Endodermal cell (in vitro differentiated cells): ENCODE measurements at places on chromosomes 5 and 9. TPM values are rescaled to one million over a fixed set of nuclear protein-coding genes. Genes with fewer than 3 reads are reported as not detected.

GRCh38 chr5:115850744-115851416 lies 9.1 kb downstream of the AP3S1 start:
- H3K27me3 ChIP-seq, result no peaks in the 10 kb centered on the region
- no peaks in the 10 kb centered on the region for H3K36me3 ChIP-seq
- no peak overlapping the region for H3K27ac ChIP-seq
- no peaks in the 10 kb centered on the region for H3K4me1 ChIP-seq
- no peak overlapping the region for H3K4me3 ChIP-seq

DNA sequence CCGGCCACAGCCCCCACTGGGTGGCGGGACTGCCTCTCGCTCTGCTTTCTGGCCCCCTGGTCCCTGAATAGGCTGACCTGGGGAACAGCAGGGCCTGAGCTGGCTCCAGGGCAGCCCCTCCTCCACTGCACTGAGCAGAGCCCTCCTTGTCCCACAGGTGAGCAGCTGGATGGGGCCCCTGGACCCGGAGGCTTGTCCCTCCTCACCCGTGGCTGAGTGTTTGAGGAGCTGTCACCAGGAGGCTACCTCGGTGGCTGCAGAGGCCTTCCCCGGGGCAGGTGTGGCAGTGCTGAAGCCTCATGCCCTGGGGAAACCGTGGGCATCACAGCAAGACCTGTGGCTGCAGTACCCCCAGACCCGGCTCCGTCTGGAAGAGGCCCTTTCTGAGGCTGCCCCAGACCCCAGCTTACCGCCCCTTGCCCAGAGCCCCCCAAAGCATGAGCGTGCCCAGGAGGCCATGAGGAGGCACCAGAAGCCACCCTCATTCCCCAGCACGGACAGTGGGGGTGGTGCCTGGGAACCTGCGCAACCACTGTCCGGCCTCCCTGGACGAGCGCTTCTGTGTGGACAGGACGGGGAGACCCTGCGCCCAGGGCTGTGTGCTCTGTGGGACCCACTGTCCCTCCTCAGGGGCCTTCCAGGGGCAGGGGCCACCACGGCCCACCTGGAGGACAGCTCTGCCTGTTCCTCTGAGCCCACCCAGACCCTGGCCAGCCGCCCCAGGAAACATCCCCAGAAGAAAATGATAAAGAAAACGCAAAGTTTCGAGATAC lies 28.5 kb upstream of the LRRC14B start:
- no peaks in the 10 kb centered on the region for H3K36me3 ChIP-seq
- H3K27ac ChIP-seq, result no peak overlapping the region
- no peak overlapping the region for H3K4me3 ChIP-seq

GRCh38 chr5:158640593-158640980 lies 459.1 kb downstream of the EBF1 start:
- H3K27ac ChIP-seq, result no peak overlapping the region
- no peaks in the 10 kb centered on the region for H3K4me1 ChIP-seq
- H3K4me3 ChIP-seq, result no peak overlapping the region
- DNase-seq, result no peak
- H3K36me3 ChIP-seq, result no peaks in the 10 kb centered on the region

DNA sequence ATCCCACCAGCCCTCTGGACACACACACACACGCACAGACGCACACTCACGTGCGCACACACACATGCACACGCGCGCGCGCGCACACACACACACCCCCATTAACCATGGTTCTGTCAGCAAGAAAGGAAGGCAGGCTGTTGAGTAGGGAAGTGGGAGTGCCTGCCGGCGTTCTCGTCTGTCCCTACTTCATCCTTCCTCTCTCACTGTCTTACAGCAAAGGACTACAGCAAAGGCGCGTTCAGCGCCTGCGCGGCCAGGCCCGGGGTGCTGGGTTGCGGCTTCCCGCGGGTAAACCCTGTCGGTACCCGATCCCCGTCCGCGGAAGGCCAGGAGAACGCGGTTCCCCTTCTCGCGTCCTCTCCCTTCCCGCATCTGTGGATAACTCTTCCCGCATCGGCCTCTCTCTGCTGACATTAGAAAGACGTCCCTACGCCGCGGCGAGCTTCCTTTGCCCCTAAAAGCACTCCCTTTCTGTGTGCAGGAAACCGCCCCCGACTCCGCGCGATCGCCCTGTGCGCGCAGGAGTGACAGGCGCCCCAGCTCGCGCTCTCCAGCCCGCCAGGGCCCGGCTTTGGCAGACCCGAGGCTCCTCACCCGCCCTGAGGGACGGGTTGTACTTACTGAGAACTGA lies 219.2 kb downstream of the AGTPBP1 start:
- H3K4me1 ChIP-seq, result no peaks in the 10 kb centered on the region
- peak overlapping the region; percentile 78 for H3K4me3 ChIP-seq
- peak; percentile 88 for DNase-seq
- H3K27me3 ChIP-seq, result peaks cover 22% of the 10 kb centered on the region
- no peaks in the 10 kb centered on the region for H3K36me3 ChIP-seq
- H3K27ac ChIP-seq, result no peak overlapping the region

DNA sequence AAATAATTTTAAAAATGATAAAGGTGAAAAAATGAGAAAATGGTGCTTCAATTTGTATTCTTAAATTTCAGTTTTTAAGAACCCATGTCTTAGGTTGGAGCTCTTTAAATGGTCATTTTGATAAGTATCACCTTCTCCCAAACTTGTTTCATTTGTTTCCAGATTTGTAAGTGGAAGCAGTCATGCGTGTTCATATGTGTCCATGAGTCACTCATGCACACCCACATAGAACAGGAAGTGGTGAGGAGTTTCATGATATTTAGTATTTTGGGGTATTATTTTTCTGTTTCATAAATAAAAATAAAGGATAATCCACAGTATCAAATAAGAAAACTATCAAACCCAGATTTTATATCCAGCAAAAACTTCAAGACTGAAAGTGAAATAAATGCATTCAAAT lies 570.4 kb upstream of the ST8SIA4 start:
- H3K4me1 ChIP-seq, result no peaks in the 10 kb centered on the region
- no peaks in the 10 kb centered on the region for H3K27me3 ChIP-seq
- no peak overlapping the region for H3K27ac ChIP-seq
- DNase-seq, result no peak
- no peaks in the 10 kb centered on the region for H3K36me3 ChIP-seq

- no peaks in the 10 kb centered on the region for H3K27me3 ChIP-seq
- H3K36me3 ChIP-seq, result peaks cover 27% of the 10 kb centered on the region
- H3K4me1 ChIP-seq, result no peaks in the 10 kb centered on the region
- DNase-seq, result no peak
These were observed 19.7 kb downstream of the KDM3B start for GRCh38 chr5:138372225-138372624.

DNA sequence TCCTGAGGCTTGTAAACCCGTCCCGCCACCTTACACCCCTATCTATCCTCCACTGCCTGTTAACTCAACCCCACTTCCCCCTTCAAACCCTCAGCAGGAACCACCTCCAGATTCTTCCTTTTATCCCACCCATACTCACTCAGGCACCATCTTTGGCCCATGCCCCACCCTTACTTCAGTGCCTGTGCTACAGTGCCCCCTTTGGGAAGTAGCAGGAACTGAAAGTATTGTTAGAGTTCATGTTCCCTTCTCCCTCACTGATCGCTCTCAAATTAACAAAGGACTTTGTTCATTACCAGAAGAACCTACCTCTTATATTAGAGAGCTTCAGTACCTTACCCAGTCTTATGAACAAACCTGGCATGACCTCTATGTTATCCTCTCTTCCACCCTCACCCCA lies 92.2 kb upstream of the MOCS2 start:
- H3K36me3 ChIP-seq, result no peaks in the 10 kb centered on the region
- H3K4me1 ChIP-seq, result no peaks in the 10 kb centered on the region
- no peak overlapping the region for H3K4me3 ChIP-seq
- no peak overlapping the region for H3K27ac ChIP-seq

- H3K36me3 ChIP-seq, result no peaks in the 10 kb centered on the region
- DNase-seq, result no peak
- no peak overlapping the region for H3K4me3 ChIP-seq
- H3K4me1 ChIP-seq, result no peaks in the 10 kb centered on the region
- H3K27me3 ChIP-seq, result no peaks in the 10 kb centered on the region
These were observed 174.9 kb upstream of the MVB12B start for GRCh38 chr9:126151686-126152134.

DNA sequence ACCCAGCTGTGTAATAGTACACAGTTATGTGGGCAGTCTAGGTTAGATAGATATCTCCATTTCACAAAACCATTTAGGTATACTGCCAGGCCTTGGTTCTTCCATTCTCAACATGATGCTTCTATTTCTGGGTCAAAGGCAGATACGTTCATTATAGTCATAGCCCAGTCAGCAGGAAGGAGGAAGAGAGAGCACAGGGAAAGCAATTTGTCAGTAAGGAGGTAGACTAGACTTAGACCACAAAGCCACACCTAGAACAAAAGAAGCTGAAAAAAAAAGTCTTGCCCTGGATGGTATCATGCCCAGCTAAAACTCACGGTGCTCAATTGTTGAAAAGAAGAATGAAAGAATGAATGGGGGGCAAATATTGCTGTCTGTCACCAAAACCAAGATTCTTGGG lies 7.6 kb downstream of the INVS start:
- no peaks in the 10 kb centered on the region for H3K27me3 ChIP-seq
- DNase-seq, result no peak
- H3K27ac ChIP-seq, result no peak overlapping the region
- H3K36me3 ChIP-seq, result peaks cover 49% of the 10 kb centered on the region
- H3K4me3 ChIP-seq, result no peak overlapping the region
- no peaks in the 10 kb centered on the region for H3K4me1 ChIP-seq

DNA sequence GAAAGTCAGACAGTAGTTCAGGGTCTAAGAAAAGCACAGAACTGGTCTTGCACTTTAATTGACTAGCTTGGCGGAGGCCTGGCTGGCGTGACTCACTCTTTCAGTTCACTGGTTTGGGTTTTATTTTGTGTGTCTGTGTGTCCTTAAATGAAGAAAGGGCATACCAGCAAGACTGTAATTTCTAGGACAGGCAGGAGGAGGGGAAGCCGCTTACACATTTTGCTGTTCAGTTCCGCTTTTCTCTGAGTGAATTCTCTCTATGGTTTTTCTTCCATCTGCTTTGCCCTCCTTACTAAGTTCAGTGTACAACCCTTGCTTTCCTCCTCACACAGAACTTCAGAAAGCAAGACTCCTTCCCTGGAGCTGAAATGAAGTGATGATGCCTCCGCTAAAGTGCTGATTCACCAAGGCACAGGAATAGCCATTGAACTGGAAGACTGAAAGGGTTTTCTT lies 150.8 kb downstream of the MEF2C start:
- no peak overlapping the region for H3K4me3 ChIP-seq
- no peaks in the 10 kb centered on the region for H3K36me3 ChIP-seq
- H3K27ac ChIP-seq, result no peak overlapping the region
- H3K27me3 ChIP-seq, result no peaks in the 10 kb centered on the region
- H3K4me1 ChIP-seq, result no peaks in the 10 kb centered on the region
- DNase-seq, result no peak

- H3K36me3 ChIP-seq, result no peaks in the 10 kb centered on the region
- no peak overlapping the region for H3K4me3 ChIP-seq
- no peak for DNase-seq
- no peaks in the 10 kb centered on the region for H3K4me1 ChIP-seq
- no peaks in the 10 kb centered on the region for H3K27me3 ChIP-seq
These were observed 20.5 kb downstream of the AQP3 start for GRCh38 chr9:33426843-33427293.

GRCh38 chr5:115402092-115402491 lies 105.6 kb upstream of the CCDC112 start:
- H3K36me3 ChIP-seq, result no peaks in the 10 kb centered on the region
- no peaks in the 10 kb centered on the region for H3K4me1 ChIP-seq

DNA sequence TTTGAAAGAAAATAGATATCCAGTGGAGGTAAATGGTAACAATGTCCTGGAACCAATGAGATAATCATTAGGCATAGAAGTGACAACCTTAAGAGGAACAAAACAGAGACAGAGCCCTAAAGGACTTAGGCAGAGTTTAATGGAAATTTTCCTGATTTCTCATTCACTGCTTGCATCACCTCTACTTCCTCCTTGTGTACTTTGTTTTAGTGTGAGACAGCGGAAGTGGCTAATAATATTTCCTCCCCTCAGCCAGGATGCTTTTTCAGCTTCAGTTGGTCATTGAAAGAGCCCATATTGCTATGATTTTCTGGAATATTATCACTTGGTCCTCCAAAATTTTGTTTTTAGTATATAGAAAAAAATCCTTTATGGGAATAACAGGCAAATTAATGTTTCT lies 153.4 kb upstream of the MPDZ start:
- no peaks in the 10 kb centered on the region for H3K36me3 ChIP-seq
- peaks cover 12% of the 10 kb centered on the region for H3K4me1 ChIP-seq
- no peak for DNase-seq
- no peak overlapping the region for H3K27ac ChIP-seq
- H3K27me3 ChIP-seq, result no peaks in the 10 kb centered on the region
- H3K4me3 ChIP-seq, result no peak overlapping the region

- DNase-seq, result no peak
- no peaks in the 10 kb centered on the region for H3K27me3 ChIP-seq
- H3K4me1 ChIP-seq, result peaks cover 5% of the 10 kb centered on the region
These were observed 30.5 kb downstream of the JAKMIP2 start for GRCh38 chr5:147752033-147752432.

- H3K4me1 ChIP-seq, result peaks cover 3% of the 10 kb centered on the region
- no peak for DNase-seq
- no peak overlapping the region for H3K27ac ChIP-seq
- H3K36me3 ChIP-seq, result no peaks in the 10 kb centered on the region
- no peaks in the 10 kb centered on the region for H3K27me3 ChIP-seq
These were observed 251.7 kb upstream of the TYRP1 start for GRCh38 chr9:12441506-12441905.

GRCh38 chr9:134730011-134730760 lies 88.6 kb downstream of the COL5A1 start:
- DNase-seq, result no peak
- no peak overlapping the region for H3K27ac ChIP-seq
- peaks cover 12% of the 10 kb centered on the region for H3K36me3 ChIP-seq
- H3K4me3 ChIP-seq, result no peak overlapping the region
- no peaks in the 10 kb centered on the region for H3K4me1 ChIP-seq
- no peaks in the 10 kb centered on the region for H3K27me3 ChIP-seq

Gene C5orf58
- total RNA-seq, result 1.2 TPM in 1 of 3 replicates, not detected in the others

Gene ITK
- total RNA-seq, result 0.38 to 0.40 TPM in 2 of 3 replicates, not detected in the other

Gene PCDHB12
- 4.7 and 5.0 TPM in 2 replicates for total RNA-seq

Gene CATSPER3
- total RNA-seq, result 0.54 to 1.0 TPM (median 0.64 TPM) in 3 replicates

Gene GFI1B
- total RNA-seq, result 0.29 and 0.44 TPM in 2 replicates

Gene SHLD3
- 2.4 and 2.9 TPM in 2 replicates for total RNA-seq

Gene TIMD4
- total RNA-seq, result not detected in 3 replicates

Gene JAKMIP2
- 9.3 to 16.7 TPM (median 15.5 TPM) in 3 replicates for total RNA-seq

Gene SLIT3
- 1.6 to 3.9 TPM (median 3.4 TPM) in 3 replicates for total RNA-seq

Gene GRHPR
- total RNA-seq, result 111 to 129 TPM (median 128 TPM) in 3 replicates

Gene PSAT1
- 36.1 to 66.1 TPM (median 64.4 TPM) in 3 replicates for total RNA-seq

Gene TMEM38B
- total RNA-seq, result 20.8 and 24.7 TPM in 2 replicates

Gene SH3RF2
- total RNA-seq, result 1.3 to 3.2 TPM (median 2.5 TPM) in 3 replicates

Gene RORB
- total RNA-seq, result 0.05 to 0.18 TPM (median 0.17 TPM) in 3 replicates
